ENCODE measurements at places on chromosomes 13 and 19.

DNA sequence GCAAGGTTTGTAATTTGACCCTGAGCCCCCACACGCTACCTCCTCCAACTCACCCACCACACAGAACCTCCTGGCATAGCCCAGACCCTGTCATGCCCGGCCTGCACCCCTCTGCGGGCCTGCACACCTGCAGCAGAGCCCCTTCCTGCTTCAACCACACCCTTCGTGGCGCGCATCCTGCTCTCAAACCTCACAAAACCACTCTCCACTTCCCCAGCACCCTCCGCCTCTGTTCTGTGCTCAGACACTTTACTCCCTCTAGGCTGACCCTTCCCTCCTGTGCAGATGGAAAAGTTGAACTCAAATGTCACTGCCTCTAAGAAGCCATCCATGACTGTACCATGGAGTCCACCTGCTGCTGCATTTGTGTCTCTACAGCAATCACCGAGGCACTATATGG, 28.5 kb downstream of the FAAP24 start:
- DNase-seq, result no peak

DNA sequence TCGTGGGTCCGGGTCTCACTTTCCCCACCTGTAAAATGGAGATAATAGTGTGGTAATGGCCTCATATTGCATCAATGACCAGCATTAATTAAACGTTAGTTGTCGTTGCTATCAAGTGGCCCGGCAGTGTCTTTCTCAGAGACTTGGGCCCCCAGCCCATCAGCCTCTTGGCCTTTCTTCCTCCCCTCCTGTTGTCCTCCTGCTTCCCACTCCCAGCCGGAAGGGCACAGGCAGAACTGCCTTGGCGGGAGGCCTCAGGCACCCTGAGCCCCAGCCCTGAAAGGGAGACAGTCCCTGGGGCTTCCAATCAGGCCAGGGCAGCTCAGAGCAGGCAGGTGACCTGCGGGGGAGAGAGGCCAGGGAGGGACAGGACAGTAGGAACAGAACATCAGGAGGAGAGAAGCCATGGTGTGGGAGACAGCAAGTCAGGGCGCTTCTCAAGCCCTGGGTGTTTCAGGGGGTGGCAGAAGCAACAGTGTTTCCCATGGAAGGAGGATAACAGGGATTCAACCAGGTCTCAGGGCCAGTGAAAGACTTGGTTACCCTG, 4.6 kb downstream of the MARK4 start:
- DNase-seq, result no peak

DNA sequence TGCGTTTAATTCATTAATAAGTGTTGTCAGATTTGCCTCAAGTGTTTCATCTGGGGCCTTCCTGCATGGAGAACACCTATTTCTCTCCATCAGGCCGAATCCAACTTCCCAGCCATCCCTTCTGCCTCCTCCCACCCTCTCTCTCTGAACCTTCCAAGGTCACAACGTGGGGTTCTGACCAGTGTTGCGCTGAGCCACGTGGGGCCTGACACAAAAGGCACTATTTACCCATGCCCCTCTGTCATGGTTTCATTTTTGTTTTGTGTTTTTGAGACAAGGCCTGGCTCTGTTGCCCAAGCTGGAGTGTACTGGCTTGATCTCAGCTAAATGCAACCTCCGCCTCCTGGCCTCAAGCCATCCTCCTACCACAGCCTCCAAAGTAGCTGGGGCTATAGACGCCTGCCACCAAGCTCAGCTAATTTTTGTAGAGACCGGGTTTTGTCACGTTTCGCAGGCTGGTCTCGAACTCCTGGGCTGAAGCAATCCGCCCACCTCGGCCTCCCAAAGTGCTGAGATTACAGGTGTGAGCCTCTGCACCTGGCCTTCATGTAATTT, 8.6 kb upstream of the IRGC start:
- no peak for DNase-seq

DNA sequence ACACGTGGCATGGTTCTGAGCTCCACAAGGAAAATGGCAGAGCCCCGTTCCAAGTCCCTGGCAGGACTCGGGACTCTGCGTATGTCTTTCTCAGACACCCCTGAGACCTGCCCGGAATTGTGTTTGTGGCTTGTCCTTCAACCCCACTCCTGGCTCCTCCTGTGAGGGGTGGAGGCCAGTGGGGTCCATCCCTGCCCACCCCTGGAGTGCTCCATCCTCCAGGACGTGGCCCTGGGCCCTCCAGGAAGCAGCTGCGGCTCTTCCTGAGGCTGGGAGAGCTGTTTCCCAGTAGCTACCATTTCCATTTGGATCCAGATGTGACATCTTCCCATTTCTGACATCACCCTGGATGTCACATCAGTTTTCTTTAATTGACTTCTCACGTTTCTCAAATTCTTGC, 118.7 kb upstream of the C1QTNF9B start:
- DNase-seq, result no peak

DNA sequence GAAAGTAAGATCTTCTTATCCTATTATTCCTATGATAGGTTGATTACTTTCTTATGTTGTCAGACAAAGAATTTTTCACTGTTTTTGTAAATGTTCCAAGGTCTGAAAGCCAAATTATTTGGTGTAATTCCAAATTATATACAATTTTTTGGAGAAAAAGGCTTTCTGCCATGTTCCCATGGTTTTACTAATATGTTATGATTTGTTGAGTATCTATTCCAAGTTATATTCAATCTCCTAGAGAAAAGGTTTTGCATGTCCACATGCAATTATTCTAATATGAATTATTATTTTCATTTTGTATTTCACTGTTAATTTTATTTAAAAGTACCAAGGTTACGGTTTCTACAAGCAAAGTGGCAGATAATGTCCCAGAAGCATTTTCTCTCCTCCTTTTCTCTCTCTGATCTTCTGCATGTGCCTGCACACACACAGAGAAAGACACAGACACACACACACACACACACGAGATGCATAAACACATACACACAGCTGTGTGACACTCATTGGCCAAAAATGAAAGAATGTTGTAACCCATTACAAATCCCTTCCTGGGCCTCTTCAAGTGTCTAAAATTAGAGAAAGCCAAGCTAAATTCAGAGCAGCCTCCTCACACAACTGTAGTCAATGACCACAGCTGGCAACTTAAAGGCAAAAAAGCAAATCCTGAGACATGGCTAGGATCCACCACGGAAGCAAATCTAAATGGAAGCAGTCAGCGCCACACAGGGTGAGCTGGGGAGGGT, 621.0 kb downstream of the EFNB2 start:
- DNase-seq, result no peak

DNA sequence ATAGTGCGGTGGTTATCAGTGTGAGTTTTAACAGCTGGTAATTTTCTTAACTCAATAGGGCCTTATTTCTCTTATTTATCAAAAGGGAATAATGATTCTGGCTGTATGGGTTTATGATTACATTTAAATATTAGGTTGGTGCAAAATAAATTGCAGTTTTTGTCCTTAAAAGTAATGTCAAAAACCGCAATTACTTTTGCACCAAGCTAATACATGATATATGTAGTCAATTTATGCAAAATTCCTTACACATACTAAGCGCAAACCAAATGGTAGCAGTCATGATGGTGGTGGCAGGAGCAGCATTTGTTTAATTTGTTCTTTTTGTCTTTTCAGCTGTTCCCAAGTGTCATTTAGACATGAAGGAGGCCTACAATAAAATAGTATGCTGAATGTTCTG, 1777.1 kb downstream of the OLFM4 start:
- DNase-seq, result no peak

DNA sequence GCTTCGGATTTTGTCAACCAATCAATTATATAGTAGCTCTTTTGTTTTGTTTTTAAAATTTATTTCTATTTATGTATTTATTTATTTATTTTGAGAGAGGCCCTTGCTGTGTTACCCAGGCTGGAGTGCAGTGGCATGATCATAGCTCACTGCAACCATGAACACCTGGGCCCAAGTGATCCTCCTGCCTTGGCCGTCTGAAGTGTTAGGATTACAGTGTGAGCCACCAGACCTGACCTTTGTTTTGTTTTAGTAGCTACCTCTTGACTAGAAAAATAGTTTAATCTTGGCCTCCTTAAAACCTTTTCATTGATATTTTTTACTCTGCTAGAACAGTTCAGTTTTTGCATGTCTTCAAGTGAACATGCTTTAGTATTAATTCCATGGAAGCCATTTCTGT, 15.1 kb downstream of the GARRE1 start:
- DNase-seq, result no peak

GRCh38 chr19:58581227-58582141, 8.3 kb upstream of the MZF1 start:
- DNase-seq, result no peak

DNA sequence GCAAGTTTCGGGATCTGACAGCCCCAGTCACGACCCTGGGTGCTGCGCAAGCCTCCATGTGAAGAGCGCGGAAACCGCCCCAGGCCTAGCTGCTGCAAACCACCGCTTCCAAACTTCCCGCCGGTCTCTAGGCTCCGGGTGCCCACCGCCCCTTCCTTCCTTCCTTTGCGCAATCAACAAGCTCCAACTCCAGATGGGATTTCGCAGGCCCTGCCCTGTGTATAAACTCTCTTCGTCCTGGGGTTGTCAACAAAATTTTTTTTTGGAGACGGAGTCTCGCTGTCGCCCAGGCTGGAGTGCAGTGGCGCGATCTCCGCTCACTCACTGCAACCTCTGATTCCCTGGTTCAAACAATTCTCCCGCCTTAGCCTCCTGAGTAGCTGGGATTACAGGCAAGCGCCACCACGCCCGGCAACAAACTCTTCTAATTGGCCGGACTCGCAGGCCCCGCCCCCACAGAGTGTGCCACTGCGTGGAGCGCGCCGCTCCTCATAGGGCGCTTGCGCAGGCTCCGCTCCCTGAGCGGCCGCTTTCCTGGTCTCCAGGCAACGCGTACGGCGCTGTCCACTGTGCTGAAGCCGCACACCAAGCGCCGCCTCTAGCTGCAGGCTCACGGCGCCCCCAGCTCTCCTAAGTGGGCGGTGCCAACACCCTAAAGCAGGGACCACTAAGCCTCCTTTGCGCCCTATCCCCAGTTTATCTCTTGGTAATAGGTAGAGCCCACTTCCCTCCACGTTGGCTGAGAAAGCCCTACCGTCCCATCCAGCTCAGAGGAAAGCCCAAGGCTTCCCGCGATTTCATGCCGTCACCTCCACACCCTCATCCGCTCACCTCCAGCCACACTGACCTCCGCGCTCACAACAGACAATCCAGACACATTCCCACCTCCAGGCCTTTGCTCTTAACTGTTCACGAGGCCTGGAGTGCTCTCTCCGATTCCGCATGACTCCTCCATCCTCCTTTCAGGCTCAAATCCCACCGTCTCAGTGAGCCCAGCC, 5.5 kb upstream of the QTRT1 start:
- peak; percentile 92 for DNase-seq

GRCh38 chr13:102236830-102237229, 165.0 kb downstream of the FGF14 start:
- no peak for DNase-seq

- DNase-seq, result no peak
Observed at GRCh38 chr13:45092663-45093062, 27.6 kb upstream of the GTF2F2 start.

DNA sequence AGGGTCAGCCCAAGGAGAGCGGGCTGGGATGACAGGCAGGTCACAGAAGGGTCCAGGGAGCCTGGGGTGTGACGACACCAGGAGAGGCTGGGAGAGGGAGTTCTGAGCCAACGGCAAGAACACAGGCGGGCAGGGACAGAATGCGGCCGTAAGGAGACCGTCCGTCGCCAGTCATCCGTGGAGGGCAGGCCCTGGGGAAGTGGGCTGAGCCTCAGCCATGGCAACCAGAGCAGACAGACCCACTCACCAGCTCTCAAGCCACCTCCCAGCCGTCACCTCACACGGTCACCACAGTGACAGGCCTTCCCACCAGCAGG, 3.7 kb upstream of the TMEM86B start:
- no peak for DNase-seq

DNA sequence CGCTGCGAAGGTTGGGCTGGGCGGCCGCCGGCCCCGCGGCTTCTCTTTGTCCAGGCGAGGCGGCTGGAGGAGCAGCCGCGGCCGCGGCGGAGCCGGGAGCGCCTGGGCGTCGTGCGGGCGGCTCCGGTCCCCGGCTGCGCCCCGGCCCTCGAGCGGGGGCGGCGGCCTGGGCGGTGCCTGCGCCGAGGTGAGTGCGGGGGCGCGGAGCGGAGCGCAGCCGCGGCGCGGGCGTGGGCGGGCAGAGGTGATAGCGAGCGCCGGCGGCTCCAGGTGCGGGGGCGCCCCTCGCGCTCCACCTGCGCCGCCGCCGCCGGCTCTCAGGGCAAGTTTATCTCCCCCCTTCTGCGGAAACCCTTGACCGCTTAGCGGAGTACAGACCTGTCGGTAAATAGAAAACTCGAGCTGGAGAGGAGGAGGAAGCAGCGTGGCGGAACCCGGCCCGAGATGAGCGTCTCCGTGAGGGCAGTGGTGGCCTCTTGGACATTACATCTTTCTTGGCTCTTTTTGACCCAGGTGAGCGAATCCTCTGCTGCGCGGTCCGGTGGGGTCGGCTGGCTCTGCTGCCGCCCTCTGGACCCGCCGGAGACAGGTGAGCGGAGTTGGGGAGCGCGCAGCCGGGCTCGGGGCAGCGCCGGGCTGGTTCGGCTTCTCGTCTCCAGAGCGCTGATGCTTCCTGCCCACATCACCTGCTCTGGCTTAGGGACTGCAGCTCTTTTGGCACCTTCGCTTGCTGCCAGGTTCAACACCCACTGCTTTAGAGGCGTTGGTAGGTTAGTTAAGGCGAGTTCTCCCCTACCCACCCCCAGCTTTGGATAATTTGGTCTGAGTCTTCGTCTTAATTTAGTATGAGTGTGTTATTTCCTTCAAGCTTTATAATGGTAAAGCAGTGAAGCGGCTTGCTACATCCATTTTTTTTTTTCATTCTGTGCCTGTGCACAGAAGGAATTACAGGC, at the start of gene MTUS2:
MTUS2 (plus strand) TSS at position 241 of the 953 bp plus-strand sequence.
- no peak for DNase-seq

GRCh38 chr13:109687559-109688448, 98.6 kb downstream of the IRS2 start:
- DNase-seq, result no peak

DNA sequence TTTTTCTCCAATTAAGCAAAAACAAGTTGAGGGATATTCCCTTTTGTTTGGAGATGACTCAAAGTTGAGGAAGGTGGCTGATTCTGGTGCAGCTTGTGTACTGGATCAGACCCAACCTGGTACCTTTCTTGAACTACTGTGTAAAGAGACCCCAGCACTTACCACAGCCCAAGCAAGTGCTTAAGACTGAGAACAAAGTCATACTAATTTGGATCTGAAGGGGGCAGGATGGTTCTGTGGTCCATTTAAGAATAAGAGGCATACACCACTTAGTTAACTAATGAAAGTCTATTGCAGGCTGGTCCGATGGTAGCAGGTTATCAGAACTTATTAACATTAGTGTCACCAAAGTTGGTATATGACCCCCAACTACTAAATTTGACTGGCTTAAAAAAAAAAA, 6.3 kb downstream of the THSD1 start:
- DNase-seq, result no peak

GRCh38 chr19:18160971-18161635, 8.1 kb downstream of the PIK3R2 start:
- DNase-seq, result no peak
